ENCODE measurements at places on chromosomes 1 and 21.
A peak's percentile ranks its signal among the peaks of the same experiment; 100 is the strongest.

DNA sequence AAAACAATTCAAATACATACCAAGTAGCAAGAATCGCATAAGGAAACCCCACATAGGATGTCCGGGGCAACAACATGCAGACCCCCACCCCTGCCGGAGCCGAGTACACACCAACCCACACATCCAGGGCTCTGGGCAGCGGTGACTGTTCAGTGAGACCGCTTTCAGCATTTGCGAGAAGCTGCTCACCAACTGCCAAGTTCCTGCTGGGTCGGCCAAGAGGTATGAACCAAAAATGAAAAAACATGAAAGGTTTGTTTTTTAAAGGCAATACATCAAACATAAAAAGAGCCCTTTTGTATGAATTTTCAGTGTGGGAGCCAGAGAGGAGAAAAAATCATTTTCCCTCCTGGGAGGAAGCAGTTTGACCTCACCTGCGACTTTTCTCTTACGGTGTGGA is 92.3 kb downstream of the SIM2 start:
- no peak for DNase-seq

DNA sequence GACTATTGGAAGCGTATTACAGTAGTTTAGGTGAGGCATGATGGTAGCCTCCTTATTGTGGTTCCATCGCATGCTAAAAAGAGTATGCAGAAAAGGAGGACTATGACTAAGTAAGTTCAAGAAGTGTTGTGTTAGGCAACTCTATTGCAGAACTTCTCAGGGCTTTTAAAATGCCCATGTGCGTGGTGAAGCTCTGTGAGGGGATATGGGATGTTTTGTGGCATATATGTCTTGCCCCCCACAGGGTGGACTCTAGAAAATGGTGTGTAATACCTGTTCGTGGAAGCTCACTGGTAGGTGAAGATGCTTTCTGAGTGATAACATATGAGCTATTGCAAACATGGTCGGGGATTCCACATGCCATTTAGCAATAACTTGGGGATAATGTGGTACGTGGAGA is 31.7 kb downstream of the MAN1A2 start:
- no peak for DNase-seq

DNA sequence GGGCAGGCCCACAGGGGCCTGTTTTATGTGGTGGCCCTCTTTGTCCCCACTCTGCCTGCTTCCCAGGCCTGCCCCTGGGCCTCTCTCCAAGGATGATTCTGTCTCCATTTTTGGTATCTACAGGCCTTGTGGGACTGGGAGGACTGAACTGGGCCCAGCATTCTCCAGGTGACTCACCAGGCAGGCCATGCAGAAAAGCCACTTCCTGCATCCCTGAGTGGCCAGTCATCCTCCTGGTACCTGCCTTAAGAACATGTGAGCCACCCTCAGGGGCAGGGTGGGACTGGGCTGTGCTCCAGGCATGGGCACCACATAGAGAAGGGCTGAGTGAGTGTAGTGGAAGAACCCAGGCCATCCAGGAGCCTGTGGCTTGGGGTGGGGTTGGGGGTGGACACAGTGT is 20.0 kb upstream of the BCAR3 start:
- DNase-seq, result peak; percentile 91

GRCh38 chr1:27218736-27219135 is 15.7 kb upstream of the WDTC1 start:
- DNase-seq, result no peak

- no peak for DNase-seq
These were observed 794.2 kb upstream of the ADGRL2 start for GRCh38 chr1:81006502-81006901.

GRCh38 chr1:90396917-90397316 is 320.2 kb downstream of the BARHL2 start:
- DNase-seq, result no peak

DNA sequence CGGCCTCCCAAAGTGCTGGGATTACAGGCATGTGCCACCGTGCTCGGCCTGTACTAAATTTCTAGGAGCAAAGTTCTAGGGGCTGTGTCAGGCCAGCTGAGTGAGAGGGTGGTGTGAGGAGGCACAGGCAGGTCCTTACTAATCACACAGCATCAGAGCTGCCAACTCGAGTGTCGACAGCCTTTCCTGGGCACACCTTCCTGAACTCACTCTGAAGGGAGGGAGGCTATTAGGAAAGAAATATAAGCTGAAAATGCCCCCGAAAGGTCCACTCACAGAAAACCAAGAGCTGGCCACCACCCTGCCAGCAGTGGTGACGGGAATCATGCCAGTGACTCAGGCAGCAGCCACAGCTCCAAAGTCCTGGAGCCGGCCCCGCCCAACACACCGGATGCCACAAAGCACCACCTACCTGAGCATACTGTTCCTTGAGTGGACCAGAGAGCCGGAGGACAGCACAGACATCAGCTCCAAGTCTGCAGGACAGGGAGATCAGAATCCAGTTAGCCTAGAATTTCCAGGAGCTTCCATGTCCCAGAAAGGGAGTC is 4.5 kb downstream of the PMVK start:
- no peak for DNase-seq

- DNase-seq, result no peak
These were observed 31.6 kb upstream of the CACNA1E start for GRCh38 chr1:181451661-181452230.

GRCh38 chr21:35381743-35382310 is 332.7 kb upstream of the RUNX1 start:
- DNase-seq, result no peak

DNA sequence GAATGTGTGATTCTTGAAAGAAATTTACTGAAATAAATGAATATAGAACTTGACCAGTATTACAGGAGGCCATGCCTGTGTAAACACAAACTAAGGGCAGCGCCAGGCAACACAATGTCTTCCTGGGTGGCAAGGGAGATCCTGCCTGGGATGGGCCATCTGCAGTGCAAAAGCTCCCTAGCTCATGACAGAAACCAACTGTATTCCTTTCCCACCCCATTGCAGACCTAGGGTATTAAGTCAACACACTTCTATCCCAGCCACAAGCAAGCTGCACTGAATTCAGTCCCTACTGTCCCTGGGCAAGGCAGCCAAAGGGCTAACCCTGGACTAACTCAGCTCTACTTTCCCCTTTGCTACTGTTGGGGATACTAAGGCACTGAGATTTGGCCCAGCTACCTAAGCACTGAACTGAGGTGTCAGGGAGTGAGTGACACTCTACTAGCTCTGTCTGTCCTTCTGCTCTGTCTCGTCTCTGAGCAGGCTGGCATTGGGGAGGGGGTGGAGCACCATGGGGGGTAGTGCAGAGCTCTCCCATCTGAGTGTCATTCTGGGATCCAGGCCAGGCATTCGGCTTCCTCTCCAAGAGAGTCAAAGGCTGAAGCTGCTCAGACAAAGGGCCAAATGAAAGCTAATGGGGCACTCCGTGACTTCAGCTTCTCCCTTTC is 2.5 kb downstream of the INKA2 start:
- DNase-seq, result no peak

- DNase-seq, result no peak
These were observed 73.8 kb upstream of the DMRTA2 start for GRCh38 chr1:50497007-50497406.

DNA sequence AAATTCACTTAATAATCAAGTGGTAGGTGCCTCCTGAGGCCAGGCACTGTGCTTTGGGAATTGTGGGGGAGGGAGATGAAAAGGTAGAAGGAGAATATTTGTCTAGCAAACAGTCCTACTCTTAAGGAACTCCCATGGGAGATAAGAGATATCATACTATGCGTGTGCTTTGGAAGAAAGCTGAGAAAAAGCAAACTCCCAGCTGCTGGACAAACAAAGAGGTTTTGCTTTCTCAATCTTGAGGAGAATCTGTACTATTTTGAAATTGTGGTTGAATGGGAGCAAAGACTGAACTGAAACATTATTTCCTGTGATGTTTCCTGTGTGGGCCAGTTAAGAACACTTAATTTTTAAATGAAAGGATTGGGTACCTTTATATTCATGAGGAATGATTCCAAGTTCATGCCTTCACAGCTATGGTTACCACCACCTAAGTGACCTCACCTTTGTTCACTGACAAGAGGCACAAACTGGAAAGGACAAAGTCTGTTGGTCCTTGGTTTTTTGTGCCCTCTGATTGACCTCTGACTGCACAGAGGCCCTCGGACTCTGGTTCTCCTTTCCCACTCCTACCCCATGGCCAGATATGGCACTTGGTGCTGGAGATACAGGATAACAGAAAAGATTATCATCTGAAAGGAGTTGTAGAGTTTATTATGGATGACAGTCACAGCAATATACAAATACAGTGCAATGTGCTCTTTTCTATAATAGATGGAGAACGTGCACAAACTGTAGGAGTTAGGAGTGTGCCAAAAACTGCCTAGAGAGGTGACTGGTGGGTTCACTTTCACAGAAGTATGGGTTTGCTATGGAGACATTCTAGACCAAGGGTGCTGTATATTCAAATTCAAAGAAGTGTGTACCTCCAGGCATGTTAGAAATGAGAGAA is 1.6 kb downstream of the CD53 start:
- DNase-seq, result no peak

DNA sequence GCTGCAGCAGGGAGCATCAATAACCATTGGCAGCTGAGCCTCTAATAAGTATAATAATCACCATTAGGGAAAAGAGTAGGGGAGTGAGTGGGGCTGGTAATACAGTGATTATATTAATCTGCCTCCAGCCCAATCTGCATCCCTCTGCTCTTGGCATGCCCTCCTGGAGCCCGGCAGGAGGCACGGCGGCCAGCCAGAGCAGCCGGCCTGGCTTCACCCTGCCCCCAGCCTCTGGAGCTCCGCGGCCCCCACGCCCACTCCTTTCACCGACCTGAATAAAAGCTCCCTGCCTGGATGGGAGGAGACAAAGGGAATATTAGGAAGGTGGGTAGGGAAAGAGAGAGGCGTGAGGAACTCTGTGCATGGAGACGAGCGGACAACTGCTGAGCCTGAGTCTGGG is 28.3 kb downstream of the OPTC start:
- DNase-seq, result no peak

- DNase-seq, result peak; percentile 91
These were observed 9.7 kb downstream of the ZMPSTE24 start for GRCh38 chr1:40267767-40268187.

GRCh38 chr1:75725266-75725665 is 757 bp downstream of the ACADM start:
- peak; percentile 43 for DNase-seq

DNA sequence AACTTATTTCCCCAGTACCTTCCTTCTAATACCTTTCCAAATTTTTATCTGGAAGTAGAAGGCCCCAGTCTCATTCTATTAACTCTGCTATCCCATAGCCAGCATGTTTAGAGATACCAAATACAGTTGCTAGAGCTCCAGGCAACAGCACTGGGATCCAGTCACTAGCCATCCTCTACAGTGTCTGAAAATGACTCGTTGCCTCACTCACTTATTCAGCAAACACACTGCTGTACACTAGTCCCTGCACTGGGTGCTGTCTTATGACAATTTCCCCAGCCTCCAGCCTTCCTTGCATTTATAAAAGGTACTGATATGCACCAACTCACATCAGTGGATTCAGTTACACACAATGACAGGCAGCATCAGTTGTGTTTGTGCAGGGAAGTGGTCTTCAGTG is 179.0 kb downstream of the DSCAM start:
- no peak for DNase-seq

DNA sequence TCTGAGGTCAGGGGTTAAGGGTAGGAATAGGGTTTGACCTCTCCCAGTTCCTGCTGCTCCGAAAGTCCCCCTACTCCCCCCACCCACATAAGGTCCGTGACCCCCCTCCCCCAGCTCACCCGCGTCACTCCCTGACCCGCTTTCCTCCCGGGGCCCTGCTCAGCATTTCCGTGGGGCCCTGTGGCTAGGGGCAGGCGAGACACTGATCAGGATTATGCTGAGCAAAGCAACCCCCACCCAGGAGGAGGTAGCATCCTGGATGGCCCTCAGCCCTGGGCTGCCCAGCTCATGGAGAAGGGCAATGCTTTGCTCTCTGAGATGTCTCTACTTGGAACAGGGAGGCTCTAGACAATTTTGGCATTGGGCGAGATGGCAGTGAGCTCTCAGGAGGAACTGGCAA is 3.7 kb downstream of the RORC start:
- no peak for DNase-seq

GRCh38 chr1:67184838-67185421 is 18.7 kb downstream of the IL23R start:
- no peak for DNase-seq
